IMR-90 (cell line): ENCODE measurements at places on chromosomes 2 and 18. TPM values are rescaled to one million over a fixed set of nuclear protein-coding genes. Genes with fewer than 3 reads are reported as not detected.
A peak's percentile ranks its signal among the peaks of the same experiment; 100 is the strongest.

GRCh38 chr2:60504049-60504448 lies 49.4 kb downstream of the BCL11A start:
- no peak for DNase-seq

GRCh38 chr2:36967236-36967876 lies 1.0 kb upstream of the STRN start:
- no peak for DNase-seq

GRCh38 chr2:156339110-156339847 lies 6.8 kb upstream of the NR4A2 start:
- no peak for DNase-seq

GRCh38 chr2:109254174-109254904 lies 125.3 kb downstream of the SH3RF3 start:
- no peak for DNase-seq

- DNase-seq = peak; percentile 16
Observed at GRCh38 chr2:144546933-144547332, 27.0 kb upstream of the ZEB2 start.

- DNase-seq = peak; percentile 34
Observed at GRCh38 chr2:12304564-12305171, 412.1 kb upstream of the TRIB2 start.

MYCN gene
- total RNA-seq = not detected in 2 replicates

CD8B2 gene
- total RNA-seq = not detected in 2 replicates
